ENCODE measurements at places on chromosomes 12 and 14.

GRCh38 chr14:93654599-93654998 is 133.7 kb downstream of the PRIMA1 start:
- DNase-seq = no peak

DNA sequence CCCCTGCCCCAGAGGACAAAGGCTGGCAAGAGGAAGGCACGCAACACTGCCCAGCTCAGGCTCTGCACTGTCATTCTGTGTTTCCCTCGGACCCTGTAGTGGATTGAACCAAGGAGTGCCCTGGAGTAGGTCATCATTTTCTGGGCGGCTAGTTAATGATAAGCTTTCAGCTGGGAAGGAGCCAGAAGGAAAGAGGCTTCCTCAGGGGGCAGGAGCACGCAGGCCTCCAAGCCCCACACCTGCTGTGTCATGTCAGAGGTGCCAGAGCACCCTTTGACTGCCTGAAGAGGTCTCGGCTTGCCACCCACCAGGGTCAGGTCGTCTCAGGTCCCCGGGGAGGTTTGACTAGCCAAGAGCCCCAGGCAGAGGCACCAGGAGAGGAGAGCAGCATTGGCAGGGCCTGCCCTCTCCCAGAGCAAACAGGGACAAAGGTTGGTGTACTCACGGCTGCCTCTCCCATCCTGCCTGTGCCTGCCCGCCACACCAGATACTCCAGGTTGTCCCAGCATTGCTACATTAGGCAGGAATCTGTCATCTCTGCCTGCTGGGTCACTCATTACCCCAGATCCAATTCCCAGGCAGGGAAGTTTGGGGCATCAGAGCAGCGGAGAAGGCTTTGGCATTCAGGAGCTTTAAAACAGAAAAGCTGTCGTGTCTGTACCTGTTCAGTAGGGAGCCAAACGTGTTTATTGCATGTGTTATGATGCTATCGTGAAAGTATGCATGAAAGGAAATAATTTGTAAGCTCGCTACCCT is 33.5 kb upstream of the ATP2A2 start:
- no peak for DNase-seq

GRCh38 chr12:12176402-12176801 is 90.4 kb downstream of the LRP6 start:
- no peak for DNase-seq

GRCh38 chr12:62254967-62255366 is 5.2 kb upstream of the USP15 start:
- no peak for DNase-seq

DNA sequence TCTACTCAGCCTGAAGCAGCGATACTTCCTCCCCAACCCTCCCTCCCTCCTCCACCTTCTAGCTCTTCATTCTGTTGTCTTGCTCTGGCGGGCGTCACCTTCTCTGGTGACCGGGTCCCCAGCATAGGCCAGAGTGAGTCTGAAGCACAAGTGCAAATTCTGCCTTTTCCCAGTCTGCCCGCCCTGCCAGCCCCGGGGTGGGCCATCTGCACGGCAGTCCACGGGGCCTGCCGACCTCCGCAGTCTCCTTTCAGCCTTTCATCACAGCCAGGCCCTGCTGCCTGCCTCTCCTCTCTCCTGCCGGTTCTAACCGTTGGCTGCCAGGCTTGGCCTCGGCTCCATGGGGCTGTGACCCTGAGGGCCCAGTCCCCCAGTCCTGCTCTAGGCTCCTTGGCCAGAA is 58.7 kb downstream of the TESC start:
- DNase-seq = no peak

DNA sequence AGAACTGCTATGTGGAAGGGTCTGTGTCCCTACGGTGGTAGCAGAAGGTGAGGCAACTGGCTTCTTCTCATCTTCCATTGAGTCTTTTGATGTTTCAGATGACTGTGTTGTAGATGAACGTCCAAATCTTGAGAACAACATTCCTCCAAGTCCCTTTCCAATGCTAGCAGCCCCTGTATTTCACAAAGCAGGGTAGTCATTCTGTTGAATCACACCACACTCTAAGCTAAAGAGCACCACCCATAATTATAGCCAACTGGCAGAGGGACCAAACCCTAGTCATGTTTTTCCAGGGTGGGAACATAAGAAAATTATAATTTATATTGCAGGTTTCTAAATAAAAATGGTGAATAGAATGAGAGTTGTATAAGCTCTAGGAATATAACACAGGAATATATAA is 98.7 kb downstream of the DDHD1 start:
- DNase-seq = no peak

Measured in stimulated activated CD8-positive, alpha-beta memory T cell treated with anti-CD3 and anti-CD28 coated beads, Interleukin-7, amount 100 ng/mL, for 48 hours (primary cell).